ENCODE measurements at places on chromosomes 6 and 20. TPM values are rescaled to one million over a fixed set of nuclear protein-coding genes. Genes with fewer than 3 reads are reported as not detected.

The MYH7B gene
- not detected for total RNA-seq

The SPEF1 gene
- total RNA-seq = 8.1 TPM

GRCh38 chr20:20624914-20625313 lies 87.5 kb downstream of the RALGAPA2 start:
- no peak for DNase-seq

GRCh38 chr20:8744228-8744844 lies 324.6 kb upstream of the PLCB4 start:
- DNase-seq = no peak

DNA sequence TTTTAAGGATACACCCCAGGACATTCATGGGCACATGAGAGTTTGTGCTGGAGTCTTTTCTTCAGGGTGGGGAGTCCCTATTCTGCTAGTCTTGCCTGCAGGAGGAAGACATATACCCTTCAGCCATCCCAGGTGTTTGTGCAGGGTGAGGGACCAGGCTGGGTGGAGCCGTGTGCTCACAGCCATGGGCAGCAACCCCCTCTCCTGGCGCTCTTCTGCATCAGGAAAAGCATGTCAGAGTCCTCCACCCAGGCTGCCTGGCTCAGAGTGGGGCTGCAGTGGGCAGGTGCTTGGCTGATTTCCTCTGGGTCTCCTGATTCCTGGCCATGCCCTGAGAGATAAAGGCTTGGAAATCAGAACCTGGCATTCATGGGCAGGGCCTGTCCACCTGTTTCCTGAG lies 22.7 kb upstream of the MLN start:
- no peak for DNase-seq

GRCh38 chr20:60937585-60937984 lies 314.5 kb upstream of the CDH4 start:
- no peak for DNase-seq

GRCh38 chr6:155765275-155766194 lies 309.9 kb upstream of the NOX3 start:
- DNase-seq = no peak
